ENCODE measurements at places on chromosomes 2 and 18. TPM values are rescaled to one million over a fixed set of nuclear protein-coding genes. Genes with fewer than 3 reads are reported as not detected.

- DNase-seq, result peak; percentile 82
Measured at GRCh38 chr2:160241251-160242137, 41.4 kb upstream of the ITGB6 start.

DNA sequence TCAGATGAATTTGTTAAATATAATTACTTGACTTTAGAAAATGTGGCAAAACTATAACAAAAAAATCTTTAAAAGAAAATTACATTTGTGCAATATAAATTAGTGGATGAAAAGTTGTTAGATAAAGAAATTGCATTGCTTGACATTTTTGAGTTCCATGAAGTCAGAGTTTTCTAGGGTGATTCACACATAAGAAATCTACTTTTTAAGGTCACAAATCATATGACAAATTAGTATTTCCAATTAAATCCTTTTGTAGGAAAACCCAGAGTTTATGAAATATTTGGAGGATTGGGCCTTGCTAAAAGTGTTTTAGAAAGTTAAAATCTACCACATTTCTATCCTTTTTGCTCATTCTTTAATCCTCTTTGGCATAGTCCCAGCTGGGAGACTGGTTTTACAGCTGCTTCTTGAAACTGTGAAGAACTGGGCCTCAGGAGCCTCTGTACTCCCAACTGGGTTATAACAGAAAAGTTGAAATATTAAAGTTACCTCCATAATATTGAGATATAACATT lies 289.2 kb downstream of the LRRTM4 start:
- peak; percentile 0 for DNase-seq

DNA sequence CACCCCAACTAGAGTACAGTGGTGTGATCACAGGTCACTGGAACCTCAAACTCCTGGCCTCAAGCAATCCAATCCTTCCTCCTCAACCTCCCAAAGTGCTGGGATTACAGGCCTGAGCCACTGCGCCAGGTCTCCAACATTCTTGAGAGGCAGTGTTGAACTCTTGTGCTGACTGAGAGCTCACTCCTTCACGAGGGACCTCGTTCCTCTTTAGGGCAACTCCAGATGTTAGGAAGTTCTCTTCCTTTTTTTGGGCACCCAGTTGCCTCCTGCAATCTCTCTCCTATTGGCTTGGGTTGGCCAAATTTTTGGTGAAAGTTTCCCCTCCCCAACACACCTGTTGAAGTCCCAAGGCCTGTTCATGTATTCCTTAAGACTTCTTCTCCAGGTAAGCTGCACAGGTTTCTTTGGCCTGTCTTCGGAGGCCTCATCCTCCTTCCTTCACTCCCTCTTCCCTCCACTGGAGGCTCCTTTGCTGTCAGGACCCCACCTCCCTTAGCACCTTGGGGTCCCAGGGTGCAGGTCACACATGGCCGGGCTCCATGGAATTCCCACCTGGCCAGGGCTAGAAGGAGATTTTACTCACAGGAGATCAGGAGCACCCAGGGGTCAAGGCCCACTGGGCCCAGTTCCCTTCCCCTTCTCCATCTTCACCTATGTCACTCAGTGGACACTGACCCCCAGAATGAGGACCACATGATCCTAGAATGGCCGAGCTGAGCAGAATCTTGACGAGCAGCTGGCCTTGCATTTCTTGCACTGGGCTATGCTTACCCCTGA lies 94.6 kb upstream of the SMAD2 start:
- DNase-seq, result no peak

GRCh38 chr2:217774232-217774631 lies 228.6 kb downstream of the TNS1 start:
- DNase-seq, result no peak

DNA sequence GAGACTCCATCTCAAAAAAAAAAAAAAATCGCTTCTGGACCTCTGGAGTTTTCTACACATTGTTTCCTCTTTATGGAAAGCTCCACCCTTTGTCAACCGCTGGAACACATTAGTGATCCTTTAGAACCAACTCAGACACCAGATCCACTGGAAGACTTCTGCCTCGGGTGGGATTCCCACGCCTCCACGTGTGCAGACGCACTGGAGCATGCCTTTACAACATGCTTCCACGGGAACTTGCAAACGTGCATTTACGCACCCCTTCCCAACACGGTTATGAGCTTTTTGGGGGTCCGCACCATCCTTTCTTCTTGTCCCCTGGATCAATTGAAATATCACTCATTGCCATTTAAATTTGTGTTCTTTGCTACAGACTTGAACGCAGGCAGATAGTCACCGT lies 5.1 kb downstream of the CYS1 start:
- DNase-seq, result no peak

- DNase-seq, result no peak
Measured at GRCh38 chr2:235206399-235206798, 254.6 kb downstream of the SH3BP4 start.

DNA sequence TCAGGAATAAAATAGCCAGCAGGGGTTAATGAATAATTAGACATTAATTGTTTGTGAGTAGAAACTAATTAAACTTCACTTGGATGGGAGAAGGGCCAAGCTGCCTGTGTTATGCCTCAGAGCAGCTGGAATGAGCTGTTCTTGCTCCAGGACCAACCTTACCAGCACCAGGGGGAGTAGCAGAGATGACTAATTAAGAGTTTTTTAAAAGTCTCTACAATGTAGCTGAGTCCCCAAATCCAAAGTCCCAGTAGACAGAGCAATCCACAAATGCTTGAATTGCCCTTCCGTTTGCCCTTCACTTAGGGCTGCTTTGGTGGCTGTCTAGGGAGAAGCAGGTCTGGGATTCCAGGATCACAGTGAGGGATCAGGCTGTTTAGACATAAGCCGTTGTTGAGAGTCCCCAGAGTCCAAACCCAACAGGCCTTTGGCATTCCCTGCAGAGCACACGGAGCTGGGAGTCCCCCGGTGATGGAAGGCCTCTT lies 59.4 kb downstream of the RHOB start:
- peak; percentile 59 for DNase-seq

GRCh38 chr18:3251963-3252277 lies 4.3 kb downstream of the MYL12A start:
- DNase-seq, result peak; percentile 60

REG3G gene
- total RNA-seq, result not detected

RTP5 gene
- total RNA-seq, result not detected
